Immature natural killer cell (primary cell): ENCODE measurements at places on chromosomes 7 and 10.
A peak's percentile ranks its signal among the peaks of the same experiment; 100 is the strongest.

GRCh38 chr10:66322777-66323176 is 603.1 kb upstream of the LRRTM3 start:
- DNase-seq, result no peak

GRCh38 chr7:107693396-107693795 is 32.8 kb downstream of the SLC26A4 start:
- DNase-seq, result no peak

DNA sequence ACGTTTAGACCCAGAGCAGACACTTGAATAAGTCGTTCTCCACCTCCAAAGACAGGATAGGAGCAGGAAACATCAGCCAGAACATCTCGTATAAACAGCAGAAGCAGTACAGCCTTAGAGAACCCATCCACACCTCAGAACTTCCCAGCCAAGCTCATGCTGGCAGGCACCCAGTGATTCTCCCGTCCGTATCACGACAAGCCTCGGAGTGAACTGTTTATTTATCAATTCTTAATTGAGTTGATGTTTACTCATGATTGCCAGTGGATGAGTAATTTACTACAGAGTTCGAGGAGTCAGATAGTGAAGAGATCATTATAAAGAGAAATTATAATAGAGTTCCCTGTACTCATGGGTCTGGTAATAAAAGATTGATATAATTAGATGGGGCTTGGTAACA is 811.5 kb downstream of the LRMDA start:
- no peak for DNase-seq

DNA sequence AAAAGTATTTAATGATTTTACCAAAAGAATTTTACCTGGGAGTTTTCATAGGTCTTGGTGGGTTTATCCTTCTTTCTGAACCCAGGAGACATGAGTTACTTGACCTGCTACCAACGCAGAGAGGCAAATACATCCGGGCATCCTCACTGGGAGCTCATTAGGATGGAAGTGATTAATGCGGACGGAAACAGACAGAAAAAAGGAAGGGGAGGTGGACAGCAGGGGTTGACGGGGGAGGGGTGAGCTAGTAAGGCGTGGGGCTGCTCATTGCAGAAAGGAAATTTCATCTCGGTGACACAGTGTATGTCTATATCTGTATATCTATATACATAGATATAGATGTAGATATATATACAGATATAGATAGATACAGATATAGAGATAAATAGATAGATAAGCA is 408.2 kb upstream of the ADARB2 start:
- DNase-seq, result no peak

GRCh38 chr7:105336009-105336408 is 52.7 kb downstream of the SRPK2 start:
- DNase-seq, result no peak

GRCh38 chr10:14016011-14016536 is 314.6 kb downstream of the FRMD4A start:
- DNase-seq, result no peak

DNA sequence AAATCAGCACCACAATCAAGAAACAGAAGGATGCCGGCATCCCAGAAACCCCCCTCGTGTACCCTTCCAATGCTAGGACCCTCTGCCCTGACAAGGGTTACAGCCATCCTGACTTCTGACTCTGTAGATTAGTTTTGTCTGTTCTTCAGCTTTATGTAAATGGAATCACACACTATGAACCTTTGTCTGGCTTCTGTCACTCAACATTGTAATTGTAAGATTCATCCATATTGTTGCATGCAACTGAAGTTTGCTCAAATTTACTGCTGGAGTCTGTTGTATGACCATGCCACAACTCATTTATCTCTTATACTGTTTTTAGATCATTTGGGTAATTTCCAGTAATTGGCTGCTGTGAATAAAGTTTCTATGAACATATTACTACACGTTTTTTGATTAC is 8.4 kb downstream of the IKZF5 start:
- no peak for DNase-seq

DNA sequence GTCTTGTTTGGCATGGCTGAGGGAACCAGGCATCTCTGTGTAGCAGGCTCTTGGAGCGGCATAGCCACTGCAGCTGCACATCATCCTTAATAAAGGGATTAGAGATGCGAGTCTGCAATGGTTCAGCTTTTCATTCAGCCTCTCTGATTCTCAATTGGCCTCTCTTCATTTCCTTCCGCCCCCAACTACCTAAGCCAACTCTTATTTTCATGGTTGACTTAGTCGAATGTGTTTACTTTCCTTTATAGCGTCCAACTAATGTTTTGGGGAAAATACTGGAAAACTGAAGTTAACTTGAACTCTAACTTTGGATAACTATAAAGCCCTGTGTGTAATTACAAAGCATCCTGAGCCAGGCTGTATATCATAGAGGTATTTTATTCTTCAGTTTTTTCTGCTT is 202.2 kb upstream of the KIAA1217 start:
- DNase-seq, result no peak

GRCh38 chr7:21480693-21481403 is 53.0 kb downstream of the SP4 start:
- DNase-seq, result no peak

DNA sequence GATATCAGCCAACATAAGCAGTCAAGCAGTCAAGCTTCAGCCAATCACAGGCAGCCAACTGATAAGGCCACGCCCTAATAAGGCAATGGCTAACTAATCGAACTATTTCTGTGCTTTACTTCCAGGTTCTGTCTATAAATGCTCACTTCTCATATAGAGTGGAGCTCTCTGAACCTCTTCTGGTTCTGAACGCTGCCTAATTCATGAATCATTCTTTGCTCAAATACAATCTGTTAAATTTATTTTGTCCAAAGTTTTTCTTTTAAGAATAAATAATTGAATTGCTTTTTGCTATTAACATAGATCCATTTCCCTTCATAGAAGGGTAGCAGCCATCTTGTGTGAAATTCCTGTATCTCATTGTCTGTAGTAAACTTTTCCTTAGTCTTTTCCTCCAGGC is 97.9 kb upstream of the TMEM72 start:
- DNase-seq, result no peak

GRCh38 chr7:55120501-55121198 is 101.8 kb downstream of the EGFR start:
- DNase-seq, result no peak

DNA sequence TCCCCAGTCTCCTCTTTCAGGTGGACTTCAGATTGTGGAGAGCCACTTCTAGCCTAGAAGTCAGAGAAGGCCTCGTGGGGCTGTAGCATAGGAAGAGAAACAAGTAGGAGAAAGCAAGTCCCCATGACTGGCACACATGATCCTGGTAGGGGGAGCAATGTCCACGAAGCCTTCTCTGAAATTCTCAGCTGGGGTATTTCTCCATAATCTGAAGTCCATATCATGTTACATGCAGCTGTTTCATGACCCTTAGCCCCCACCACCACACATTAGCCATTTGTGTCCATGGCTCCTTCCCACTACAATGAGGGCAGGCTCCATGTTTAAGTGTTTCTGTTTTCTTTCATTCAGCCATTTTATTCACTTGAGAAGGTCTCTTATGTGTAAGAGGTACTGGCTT is 43.2 kb downstream of the LAMB4 start:
- DNase-seq, result no peak

GRCh38 chr10:52129410-52130178 is 184.5 kb upstream of the DKK1 start:
- DNase-seq, result no peak

GRCh38 chr10:11823122-11823988 is at the start of gene PROSER2:
Gene PROSER2 (plus strand): TSS chr10:11823356. CDS start chr10:11852078, 28,722 bp downstream.
- peak; percentile 6 for DNase-seq

DNA sequence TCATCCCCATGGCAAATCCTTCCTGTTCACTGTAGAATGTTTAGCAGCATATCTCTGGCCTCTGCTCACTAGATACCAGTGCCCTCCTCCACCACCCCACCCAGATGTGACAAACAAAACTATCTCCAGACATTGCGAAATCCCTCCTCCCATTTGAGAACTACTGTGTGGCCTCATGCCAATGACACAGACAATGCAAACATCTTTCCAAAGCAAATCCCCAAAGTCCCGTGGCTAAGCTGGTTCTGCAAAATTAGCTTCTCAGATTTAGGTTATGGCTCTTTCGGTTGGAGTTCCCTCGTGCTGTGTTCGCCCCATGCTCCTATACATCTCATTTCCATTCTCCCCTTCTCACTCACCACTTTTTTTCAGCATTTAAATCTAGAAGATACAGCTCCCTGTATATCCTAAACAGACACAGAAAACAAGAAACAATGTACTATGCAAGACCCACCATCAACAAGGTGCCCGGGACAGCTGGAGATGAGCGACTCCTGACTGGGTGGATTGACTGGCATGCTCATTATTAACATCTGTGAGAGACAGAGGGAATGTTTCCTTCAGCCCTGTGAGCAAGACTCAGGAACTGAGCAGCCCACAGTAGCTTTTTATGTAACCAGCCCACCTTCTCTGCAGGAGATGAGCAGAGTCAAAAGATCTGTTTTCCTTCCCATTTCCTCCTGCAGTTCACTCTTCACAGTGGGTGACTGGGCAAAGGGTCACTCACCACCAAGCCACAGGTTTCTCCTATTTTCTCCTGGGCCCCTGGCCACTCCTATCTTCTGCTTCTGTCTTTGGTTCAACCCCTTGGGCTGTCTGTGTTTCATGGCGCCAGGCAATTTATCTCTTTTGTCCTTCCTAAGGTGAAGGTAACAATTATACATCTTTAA is 225.7 kb upstream of the AOAH start:
- no peak for DNase-seq

DNA sequence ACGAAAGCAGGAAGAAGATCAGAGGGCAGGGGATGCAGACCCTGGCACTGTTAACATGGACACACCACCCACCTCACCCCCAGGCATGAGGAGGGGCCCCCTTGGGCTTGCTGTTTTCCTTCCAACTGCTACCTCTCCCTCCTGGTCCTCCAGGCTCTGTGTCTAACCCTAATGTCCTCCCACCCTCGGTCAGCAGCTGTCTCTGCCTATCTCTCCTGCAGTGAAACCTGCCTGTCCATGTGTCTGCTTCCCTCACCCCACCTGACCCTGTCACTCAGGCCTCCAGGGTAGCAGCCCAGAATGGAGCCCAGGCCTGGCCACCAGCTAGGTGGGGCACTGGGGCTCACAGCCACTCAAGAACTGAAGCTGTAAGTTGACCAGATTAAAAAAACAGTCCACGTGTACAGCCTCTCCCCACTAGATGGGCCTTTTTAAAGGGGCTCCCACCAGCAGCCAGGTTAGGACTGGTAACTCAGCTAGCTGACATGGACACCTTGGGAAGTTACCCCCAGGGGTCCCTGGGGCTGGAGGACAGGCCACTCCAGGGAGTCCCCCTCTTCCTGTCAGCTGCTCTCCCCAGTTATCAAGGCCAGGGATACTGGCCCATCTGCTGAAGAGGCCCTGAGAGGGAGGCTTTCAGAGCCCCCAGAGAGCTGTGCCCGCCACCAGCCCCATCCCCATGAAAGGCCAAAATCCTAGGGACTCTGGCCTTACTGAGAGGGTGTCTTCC is 1.5 kb downstream of the SMARCD3 start:
- no peak for DNase-seq
